ENCODE measurements at places on chromosomes 7 and 10.

GRCh38 chr7:12769444-12769843 lies 82.0 kb downstream of the ARL4A start:
- no peak for DNase-seq

GRCh38 chr7:27235387-27236311 lies 7.0 kb upstream of the EVX1 start:
- no peak for DNase-seq

DNA sequence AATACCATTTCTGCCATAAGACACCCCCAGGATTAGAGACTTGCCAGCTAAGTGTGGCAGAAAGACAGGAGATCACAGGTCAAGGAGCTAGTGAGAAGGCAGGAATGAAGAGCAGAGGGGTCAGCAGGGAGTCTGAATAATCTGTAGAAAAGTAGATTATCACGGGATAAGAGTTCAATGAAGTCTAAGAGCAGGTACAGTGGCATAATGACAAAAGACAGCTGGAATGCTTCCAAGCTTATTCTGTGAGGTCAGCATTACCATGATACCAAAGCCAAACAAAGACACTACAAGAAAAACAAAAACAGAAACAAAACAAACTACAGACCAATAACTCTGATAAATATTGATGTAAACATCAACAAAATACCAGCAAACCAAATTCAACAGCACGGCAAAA lies 20.8 kb downstream of the PILRA start:
- no peak for DNase-seq

GRCh38 chr10:87862679-87863052 lies 667 bp downstream of the KLLN start:
- no peak for DNase-seq

GRCh38 chr7:46257761-46258448 lies 336.8 kb upstream of the IGFBP3 start:
- DNase-seq, result no peak

DNA sequence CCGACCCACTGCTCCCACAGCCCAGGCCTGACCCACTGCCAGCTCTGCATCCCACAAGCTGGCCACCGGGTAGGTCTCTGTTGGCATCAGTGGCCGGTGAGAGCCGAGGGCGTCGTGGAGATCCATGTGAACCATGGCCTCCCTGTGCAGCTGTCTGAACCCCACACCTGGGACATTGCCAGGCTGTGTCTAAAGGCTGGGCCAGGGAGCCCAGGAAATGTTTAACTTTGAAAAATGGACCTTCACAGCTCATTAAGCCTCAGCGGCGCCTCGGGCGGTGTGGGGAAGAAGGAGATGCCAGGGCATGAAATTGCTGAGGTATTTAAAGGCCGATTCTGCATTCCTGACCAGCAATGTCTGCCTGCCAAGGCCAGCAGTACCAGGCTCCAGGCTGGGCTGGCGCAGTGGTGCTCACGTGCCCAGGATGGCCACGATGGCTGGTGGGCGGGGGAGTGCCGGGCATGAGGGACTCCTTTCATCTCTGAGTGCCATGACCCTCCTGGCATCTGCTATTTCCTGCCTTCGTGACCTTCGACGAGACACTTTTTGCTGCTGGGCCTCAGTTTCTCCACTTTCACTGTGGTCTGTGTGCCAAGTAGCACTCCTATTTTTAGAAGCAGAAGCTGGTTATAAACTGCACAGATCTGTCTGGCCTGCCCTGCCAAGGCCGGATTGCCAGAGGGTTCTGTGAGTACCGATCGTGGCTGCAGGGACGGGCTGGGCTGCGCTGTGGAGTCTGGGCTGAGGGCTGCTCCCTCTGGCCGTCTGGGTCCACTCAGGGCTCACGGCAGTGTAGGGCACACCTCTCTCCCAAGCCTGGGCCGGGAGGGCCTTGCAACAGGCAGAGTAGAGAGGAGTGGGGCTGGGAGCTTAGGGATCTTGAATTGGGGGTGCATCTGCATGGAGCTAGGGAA lies 21.8 kb downstream of the ELFN1 start:
- DNase-seq, result no peak

DNA sequence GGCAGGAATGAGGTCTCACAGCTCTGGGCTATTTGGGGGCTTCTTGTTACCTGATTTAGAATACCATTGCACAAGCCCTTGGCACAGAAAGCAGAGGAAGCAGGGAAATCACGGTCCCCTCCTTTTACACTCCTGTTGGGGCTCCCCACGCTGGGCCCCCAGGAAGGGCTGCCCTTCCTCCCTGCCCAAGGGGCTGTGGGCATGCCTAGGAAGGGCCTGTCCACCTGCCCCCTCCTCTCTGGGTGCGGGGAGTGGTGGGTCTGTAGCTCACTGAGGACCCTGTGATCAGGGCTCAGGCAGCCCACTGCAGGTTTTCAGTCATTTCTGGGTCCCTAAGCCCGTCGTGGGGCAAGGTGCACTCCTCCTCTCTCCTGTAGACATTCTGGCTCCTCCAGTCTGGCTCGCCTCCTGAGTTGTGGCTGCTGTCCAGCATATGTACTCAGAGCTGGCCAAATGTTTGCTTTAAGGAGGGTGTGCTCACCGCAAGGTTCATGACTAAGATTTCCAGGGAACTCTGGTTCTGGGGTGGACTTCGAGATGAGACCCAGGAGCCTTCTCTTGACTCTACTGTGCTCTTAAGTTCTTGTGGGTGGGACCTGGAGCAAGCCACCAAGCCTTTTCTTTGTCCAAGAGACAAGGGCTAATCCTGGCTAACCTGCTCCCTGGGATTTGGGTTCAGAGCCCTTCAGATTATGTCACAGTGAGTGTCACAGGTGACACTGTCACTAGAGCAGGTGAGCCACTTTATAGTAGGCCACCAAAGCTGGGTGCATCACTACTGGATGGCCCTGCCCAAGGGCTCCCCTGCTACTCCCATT lies 56.0 kb downstream of the TACR2 start:
- DNase-seq, result no peak

DNA sequence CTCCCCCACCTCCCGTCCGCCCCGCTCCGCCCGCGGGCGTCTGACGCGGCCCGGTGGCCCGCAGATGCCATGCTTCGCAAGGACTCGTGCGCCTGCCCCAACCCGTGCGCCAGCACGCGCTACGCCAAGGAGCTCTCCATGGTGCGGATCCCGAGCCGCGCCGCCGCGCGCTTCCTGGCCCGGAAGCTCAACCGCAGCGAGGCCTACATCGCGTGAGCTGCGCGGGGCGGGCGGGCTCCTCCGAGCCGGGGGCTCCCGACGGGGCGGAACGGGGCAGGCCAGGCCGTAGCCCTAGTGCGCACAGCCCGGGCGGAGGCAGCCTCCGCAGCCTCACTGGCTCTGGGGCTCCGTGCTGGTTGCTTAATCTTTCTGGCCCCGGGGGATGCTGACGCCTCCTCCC lies 2.8 kb downstream of the ASIC3 start:
- DNase-seq, result peak; percentile 59

DNA sequence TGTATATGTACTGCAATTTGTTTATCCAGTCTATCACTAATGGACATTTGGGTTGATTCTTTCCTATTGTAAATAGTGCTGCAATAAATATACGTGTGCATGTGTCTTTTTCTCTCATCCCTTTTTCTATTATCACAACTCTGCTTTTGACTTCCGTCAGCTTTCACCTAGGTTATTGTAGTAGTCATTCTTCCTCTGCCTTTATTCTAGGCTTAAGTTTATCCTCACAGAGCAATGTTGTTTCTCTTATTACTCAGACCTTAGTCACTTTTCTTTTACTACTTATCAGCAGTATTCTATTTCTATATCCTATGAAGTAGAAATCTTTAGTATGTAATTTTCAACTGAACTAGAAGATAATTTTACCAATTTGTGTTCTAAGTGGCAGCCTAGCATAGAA lies 175.3 kb upstream of the SEMA3E start:
- no peak for DNase-seq

DNA sequence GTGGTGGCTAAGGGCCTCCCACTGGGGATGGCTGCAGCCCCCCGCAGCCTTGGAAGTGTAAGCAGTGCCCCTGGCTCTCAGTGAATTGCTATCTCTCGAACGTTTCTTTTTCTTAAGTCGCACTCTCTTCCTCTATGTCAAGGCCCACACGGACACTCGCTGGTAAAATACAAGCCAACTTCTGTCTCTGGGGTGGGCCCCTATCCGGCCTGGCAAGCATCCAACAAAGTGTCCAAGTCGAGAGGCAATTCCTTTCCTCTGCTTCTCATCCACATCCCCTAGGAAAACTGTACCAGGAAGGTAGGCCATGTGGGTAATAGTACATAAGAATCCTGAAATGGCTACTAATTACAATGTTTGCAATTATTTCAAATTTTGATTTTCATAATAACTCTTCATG lies 194.9 kb upstream of the MGMT start:
- no peak for DNase-seq

- DNase-seq, result no peak
Observed at GRCh38 chr7:65992526-65992925, 10.5 kb upstream of the GUSB start.

- DNase-seq, result no peak
Observed at GRCh38 chr10:90923111-90923731, 2.3 kb upstream of the ANKRD1 start.

GRCh38 chr10:49091450-49092210 lies 23.7 kb downstream of the VSTM4 start:
- DNase-seq, result no peak

GRCh38 chr7:107687656-107688055 lies 27.0 kb downstream of the SLC26A4 start:
- DNase-seq, result no peak

- DNase-seq, result peak; percentile 76
Observed at GRCh38 chr10:92387289-92387940, 96.4 kb downstream of the MARCHF5 start.

GRCh38 chr10:55631071-55631654 lies 729.9 kb downstream of the ZWINT start:
- peak; percentile 27 for DNase-seq

DNA sequence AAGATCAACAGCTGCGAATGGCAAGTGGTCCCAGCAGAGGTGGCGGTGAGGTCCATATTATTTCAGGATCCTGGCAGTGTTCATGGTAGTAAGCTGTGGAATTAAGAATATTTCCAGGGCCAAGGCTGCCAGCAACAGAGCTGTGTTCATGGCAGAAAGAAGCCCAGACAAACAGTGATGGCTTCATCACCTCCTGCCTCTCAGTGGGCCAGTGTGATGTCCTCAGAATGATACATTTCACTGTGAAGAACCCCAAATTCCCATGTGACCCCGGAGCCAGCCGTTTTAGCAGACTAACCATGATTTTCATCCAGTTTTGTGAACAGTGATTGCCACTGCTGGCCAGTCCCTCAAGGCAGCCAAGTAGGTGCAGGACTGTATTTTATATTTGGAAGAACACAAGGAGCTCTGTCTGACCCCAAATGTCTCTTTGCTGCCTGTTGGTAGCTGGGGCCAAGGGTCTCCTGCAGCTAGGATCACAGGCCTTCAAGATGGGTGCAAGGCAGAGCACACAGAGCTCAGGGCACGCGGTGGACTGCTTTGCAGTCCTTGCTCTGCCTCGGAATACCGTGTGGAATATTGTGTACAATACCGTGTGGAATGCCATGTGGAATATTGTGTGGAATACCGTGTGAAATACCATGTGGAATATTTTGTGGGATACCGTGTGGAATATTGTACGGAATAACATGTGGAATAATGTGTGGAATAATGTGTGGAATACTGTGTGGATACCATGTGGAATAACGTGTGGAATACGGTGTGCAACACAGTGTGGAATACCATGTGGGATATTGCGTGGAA lies 132.3 kb upstream of the CHST15 start:
- DNase-seq, result peak; percentile 11

GRCh38 chr7:155456738-155457543 lies 988 bp upstream of the EN2 start:
- peak; percentile 7 for DNase-seq

GRCh38 chr7:55192723-55193122 lies 172.4 kb upstream of the LANCL2 start:
- DNase-seq, result no peak

- no peak for DNase-seq
Observed at GRCh38 chr10:31702954-31703353, 225.7 kb downstream of the ARHGAP12 start.

GRCh38 chr7:106255246-106255645 lies 29.5 kb downstream of the NAMPT start:
- DNase-seq, result no peak

DNA sequence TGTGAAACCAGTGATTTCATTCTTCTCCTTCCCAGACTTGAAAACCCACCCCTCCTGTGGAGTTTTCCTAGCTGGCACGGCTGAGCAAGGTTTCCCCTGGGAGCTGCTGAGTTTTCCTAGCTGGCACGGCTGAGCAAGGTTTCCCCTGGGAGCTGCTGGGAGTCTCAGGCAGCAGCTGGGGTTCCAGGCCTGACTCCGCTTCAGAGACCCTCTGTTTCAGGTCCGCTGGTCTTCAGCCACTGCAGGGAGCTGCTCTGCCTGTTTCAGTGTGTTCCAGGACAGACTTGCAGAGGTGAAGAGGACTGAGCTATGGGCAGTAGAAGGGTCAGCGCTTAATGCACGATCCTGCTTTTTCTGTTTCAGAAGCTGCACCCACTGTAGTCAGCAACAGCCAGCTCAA lies 104.9 kb downstream of the XRCC2 start:
- DNase-seq, result no peak

DNA sequence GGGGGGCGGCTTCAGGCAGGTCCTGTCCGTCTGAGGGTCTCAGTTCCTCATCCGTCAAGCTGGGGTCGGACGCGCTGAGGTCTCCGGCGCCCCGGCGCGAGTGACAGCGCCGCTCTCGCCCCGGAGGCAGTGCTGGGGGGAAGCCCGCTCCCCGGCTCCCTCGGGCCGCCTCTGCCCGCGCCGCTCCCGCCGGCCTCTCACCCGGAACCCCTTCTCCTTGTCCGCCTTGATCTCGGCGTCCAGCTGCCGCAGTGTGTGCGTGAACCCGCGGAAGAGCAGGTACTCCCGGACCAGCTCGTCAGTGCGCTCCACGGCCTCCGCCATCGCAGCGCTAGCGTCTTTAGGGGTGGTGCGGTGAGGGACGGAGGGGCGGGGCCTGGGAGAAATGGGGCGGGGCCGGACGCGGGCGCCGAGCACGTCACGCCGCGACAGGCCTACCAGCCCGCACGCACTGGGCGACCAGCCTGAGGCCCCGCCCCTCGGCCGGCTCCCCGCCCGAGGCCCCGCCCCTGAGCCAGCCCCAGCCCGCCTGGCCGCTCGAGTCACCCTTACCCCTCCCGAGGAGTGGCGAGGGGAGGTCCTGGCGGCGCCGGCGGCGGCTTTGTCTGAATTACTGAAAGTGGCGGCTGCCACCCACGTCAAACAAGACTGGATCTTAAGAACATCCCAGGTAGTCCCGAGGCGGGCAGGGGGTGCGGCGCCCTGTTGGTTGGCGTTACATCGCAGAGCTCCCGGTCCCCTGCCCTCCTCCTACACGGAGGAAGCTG lies at the start of gene WDR91:
TSS of gene WDR91 (minus strand) at position 348 of the 767 bp plus-strand sequence. CDS start at position 324, 24 bp downstream.
- peak; percentile 89 for DNase-seq

GRCh38 chr7:111240371-111240770 lies 149.4 kb downstream of the LRRN3 start:
- no peak for DNase-seq

GRCh38 chr7:111911166-111911961 lies 294.8 kb downstream of the DOCK4 start:
- no peak for DNase-seq

Measured in hematopoietic multipotent progenitor cell treated with erythropoietin and hydrocortisone succinate and interleukin-3 and kit ligand, for 8 days (in vitro differentiated cells).